ENCODE measurements at places on chromosomes 2 and 18.

GRCh38 chr2:223884399-223884798 is 47.0 kb upstream of the AP1S3 start:
- no peak for DNase-seq

DNA sequence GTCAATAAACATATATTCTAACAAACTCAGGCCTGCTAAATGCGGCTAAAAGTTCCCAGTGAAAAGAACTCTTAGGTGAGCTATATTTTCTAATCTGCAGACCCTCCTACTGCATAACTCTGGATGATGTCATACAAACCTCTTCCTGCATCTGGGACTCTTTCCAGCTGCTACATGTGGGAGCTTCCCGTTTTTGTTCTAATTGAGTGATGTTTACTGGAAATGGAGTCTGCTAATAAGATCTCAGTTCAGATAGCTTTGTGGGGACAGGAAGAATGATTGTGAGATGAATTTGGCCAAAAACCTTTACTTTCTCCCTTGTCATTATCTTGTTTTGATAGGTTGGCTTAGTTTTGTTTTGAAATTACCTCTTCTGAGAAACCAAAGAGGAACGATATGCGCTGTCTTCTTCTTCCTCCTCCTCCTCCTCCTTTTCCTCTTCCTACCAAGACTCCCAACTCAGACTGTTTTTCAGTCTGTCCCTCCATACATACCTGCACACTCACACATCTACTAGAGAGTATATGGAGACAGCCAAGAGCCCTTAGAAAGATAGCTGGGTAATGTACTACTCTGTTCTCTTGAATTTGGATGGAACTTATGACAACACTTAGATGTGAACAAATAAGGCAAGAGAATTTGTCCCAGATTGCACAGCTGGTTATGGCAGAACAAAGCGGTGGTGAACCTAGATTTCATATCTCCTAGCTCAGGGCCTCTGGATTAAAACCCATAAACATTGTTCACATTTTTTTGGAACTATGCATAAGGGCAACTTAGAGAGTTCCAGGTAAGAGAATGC is 39.8 kb upstream of the AAK1 start:
- DNase-seq, result no peak

DNA sequence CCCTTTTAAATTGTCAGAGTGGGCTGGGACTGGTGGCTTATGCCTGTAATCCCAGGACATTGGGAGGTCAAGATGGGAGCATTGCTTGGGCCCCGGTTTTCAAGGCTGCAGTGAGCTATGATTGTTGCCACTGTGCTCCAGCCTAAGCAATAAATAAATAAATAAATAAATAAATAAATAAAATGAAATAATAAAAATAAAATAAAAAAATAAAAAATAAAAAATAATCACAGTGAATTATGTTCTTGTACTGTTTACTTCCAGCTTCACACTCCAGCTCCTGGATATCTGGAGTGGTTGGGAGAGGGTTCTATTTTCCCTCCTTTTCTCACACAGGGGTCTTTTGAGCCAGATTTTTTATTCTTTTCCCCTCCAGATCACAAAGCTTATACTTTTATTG is 26.2 kb upstream of the PNPT1 start:
- no peak for DNase-seq

GRCh38 chr2:156294945-156295580 is 37.5 kb downstream of the NR4A2 start:
- no peak for DNase-seq

DNA sequence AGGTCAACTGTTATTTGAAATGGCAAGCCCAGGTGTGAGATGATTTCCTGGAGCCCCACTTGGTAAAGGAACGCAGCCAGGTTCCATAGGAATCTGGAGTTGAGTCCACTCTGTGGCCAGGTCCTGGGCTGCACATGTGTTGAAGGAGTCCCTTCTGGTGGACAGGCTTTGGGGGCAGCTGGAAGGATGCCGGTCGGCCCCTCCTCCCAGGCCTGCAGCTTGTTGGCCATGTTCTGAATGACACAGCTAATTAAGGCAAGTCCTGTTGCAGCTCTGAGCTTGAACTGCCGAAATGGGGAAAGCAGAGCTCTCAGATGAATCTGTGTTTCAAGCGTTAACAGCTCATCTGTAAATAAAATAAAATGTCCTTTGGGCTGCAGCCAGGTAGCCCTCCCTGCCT is 23.8 kb downstream of the EN1 start:
- DNase-seq, result no peak

- DNase-seq, result no peak
Observed at GRCh38 chr2:113910967-113911678, 21.2 kb downstream of the ACTR3 start.

GRCh38 chr2:101559551-101559950 is 84.6 kb upstream of the RFX8 start:
- no peak for DNase-seq

Data from CD8-positive, alpha-beta memory T cell (primary cell).